ENCODE measurements at places on chromosomes 2 and 18.

- DNase-seq = no peak
These were observed 67.3 kb upstream of the SPOPL start for GRCh38 chr2:138433995-138434951.

DNA sequence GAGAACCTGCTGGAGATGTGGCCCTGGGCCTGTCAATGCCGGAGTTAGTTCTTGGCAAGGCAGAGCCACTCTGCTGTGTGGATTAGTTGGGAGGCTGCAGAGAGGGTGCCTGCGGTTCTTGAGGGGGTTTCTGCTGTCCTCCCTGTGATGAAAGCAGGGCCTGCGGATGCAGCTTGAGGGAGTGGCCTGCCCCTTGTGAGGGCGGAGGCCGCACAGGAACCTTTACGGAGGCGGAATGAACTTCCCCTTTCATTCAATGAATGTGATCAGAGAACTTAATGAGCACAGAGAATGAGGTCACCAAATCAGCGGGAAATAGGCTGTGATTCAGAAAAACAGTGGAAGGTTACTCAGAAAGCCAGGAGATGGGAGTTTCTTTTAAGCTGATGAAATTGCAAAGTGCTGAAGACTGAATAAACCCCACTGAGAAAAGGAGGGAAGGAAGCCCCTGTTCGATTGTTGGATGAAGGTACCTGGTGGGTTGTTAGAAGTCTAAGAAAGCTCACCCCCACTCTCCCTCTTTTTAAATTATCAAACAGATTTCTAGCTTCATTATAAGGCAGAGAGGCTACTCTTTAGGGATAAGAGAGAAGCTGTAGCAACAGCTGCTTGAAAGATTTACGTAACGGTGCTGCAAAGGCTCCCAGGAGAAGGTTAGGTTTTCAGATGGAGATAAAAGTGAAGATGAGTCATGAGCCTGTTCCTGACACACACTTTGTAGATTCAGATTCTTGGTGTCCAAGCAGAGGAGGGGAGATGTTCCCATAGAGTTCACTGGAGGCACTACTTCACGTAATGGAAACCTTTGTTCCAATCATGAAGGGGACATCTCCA, 47.4 kb downstream of the VWA3B start:
- DNase-seq = no peak

DNA sequence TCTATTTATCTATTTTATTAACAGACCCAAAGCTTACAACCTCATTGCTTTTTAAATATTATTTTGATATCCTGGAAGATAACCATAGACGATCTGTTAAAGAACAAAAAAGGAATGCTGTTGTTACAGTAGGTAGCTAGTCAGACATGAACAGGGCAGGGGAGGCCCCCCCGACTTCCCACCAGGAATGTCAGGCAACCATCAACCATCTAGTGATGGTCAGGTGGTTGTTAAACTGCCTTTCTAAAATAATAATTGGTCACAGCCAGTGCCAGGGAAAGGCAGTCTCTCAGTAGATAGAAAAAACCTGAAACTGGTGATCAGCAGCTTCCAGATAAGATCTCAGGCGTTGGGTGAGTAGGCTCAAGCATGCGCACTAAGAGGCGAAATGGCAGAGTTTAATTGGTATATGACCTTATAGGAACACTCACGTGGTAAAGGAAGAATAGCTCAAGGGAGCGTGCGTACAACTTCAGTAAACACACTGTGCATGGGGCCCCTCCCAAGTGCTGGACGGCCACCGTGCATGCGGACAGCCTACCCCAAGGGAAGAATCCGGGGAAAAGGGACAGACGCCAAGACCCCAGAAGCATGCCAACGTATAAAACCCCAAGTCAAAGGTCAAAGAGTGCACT, 32.5 kb upstream of the CCL20 start:
- DNase-seq = no peak

GRCh38 chr2:154698296-154698720, at the start of gene KCNJ3:
Gene KCNJ3 (plus strand): TSS chr2:154698695. CDS start chr2:154698776, 81 bp downstream.
- no peak for DNase-seq

DNA sequence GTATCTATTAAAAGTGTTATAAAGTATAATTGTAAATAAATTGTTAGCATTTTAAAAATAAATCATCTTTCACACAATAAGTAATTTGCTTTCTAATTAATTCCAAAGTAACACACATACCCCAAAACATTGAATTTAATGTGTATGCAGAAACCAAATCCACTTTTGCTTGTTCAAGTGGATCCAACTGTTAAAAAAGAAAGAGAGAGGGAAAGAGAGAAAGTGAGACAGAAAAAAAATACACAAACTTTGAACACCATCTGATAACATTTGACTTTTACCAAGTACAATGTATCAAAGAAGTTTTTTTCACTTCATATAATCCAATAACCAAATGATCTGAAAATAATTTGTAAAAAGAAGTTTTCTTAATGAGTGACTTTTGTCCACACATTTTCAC, 16.6 kb downstream of the C1D start:
- no peak for DNase-seq

GRCh38 chr18:15165048-15165447, 417.1 kb downstream of the ANKRD30B start:
- DNase-seq = no peak

GRCh38 chr2:234558642-234559041, 61.8 kb upstream of the ARL4C start:
- DNase-seq = no peak

- DNase-seq = no peak
These were observed 246.3 kb upstream of the MYT1L start for GRCh38 chr2:2577407-2577831.

DNA sequence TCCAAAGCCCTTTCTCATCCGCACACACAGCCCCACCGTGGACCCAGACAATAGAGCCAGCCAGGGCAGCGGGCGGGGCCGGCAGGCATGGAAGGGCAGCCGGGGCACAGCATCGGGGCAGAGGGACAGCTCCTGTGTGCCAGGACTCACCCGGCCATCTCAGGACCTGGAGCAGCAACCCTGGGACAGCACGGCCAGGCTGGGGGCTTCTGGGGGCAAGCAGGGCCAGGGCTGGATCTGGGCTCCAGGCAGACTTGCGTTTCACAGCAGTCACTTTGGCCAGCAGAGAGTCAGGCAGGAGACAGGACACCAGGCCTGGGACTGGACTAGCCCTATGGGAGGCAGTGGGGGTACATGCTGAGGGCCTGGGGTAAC, 15.5 kb downstream of the ANO7 start:
- DNase-seq = no peak

- no peak for DNase-seq
These were observed 56.2 kb upstream of the LRRTM4 start for GRCh38 chr2:77578354-77578753.

- DNase-seq = no peak
These were observed 163.5 kb downstream of the CDH19 start for GRCh38 chr18:66440433-66440832.

DNA sequence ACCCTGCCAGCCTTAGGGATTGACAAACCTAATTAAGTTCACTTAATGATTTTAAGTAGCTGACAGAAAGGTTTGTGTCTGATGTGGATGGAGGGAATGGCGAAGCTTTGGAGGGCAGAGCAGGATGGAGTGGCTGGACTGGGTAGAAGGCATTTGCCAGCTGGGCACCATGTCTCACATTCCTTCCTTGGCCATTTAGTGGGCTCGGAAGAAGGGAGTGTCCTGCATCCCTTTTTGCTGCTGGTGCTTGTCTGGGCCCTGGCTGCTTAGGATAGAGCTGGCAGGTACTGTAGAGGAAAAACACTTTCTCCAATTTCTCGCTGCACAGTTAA, 166.7 kb downstream of the CLIP4 start:
- DNase-seq = no peak

- DNase-seq = no peak
These were observed 259.9 kb downstream of the EIPR1 start for GRCh38 chr2:3117650-3118216.

DNA sequence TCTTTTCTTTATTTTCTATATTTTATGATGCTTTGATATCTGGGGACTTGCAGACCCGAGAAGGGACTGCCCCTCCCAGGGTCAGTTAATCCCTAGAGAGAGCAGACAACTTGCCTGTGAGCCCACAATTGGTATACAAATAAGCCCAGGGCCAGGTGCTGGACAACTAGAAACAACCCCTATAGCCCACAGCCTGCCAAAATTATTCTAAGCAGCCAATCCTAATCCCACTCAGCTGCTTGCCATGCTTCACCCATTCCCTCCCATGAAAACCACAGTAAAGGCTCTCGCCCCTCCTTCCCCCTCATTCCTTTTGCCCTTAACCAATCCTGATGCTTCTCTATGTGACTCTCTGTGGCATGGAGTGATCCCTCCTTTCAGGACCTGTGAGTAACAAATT, 380.7 kb downstream of the RBM43 start:
- DNase-seq = no peak

GRCh38 chr2:88188748-88189147, 18.6 kb downstream of the THNSL2 start:
- DNase-seq = no peak

DNA sequence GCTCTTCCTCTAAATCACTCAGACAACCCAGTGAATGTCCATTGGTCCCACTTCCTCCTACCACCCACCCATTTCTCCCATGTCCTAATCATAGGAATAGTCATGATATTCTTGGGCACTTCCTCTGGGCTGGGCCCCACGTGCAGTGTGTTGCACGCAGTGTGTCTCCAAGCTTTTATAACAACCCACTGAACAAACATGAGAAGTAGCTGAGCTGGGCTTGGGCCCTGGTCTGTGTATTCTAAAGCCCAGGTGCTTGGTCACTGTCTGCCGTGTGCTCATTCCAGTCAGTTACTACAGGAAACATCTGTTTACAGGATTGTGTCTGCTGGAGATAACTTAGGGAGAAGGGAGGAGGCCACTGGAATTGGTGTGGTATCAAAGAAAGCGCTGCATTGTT, 64.2 kb upstream of the THOC1 start:
- DNase-seq = no peak

GRCh38 chr2:240362216-240362755, 73.2 kb upstream of the GPC1 start:
- no peak for DNase-seq

GRCh38 chr2:241014764-241015163, 16.3 kb downstream of the SNED1 start:
- DNase-seq = peak; percentile 56

- DNase-seq = no peak
These were observed 112.5 kb downstream of the FAM210A start for GRCh38 chr18:13613591-13614501.

Data from cardiac septum (tissue), 1 donor.